ENCODE measurements at places on chromosomes 12 and 14.

DNA sequence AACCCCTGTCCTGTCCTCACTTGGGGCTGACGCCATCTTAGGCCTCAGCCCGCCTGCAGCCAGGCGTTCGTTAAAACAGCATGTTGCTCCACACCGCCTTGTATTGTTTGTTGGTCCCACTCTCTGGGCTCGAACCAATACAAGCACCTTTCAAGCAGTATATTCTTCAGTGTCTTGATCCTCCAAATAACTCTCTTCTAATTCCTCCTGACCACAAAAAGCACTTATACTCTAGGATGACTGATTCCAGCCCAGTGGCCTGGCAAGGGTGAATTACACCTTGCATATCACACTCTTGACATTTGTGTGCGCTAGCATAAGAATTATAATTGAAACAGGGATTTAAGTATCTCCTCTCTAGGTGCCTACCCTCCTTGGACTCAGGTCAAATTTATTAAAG lies 7.1 kb downstream of the CCER1 start:
- no peak for DNase-seq

DNA sequence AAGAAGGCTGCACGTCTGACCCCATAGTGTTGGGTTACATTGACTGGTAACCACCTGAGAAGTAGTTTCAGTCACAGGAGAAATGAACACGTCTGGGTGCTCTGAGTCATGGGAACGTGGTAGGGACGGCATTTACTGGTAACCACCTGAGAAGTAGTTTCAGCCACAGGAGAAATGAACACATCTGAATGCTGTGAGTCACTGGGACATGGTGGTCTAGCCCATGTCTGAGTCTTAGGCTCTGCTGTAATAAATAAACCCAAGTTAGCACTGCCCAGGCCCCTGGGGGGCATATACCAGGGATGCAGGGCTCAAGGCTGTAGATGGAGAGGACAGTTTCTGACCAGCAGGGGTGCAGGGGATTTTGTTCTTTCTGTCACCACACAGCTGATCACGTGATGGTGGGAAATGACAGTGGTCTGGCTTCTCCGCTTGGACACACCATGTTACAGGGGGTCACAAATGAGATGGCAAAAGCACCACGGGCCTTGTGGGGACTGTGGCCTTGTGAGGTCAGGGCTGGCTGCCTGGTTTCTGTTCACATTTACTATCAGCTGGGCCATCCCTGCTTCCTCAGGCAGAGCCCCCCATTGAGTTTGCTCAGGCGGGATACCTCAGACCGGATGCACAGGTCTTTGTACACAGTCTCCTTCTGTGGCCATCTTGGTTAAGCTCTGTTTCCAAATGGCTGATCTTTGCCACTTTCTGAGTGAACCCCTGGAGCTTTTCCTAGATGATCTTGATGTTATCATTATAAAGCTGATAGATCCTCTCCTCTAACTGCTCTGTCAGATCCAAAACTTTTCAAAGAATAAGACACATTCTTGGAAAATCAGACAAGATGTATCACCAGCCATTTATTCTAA lies 9.8 kb upstream of the C12orf42 start:
- no peak for DNase-seq

GRCh38 chr14:58362798-58363412 lies 32.8 kb upstream of the TOMM20L start:
- peak; percentile 12 for DNase-seq

DNA sequence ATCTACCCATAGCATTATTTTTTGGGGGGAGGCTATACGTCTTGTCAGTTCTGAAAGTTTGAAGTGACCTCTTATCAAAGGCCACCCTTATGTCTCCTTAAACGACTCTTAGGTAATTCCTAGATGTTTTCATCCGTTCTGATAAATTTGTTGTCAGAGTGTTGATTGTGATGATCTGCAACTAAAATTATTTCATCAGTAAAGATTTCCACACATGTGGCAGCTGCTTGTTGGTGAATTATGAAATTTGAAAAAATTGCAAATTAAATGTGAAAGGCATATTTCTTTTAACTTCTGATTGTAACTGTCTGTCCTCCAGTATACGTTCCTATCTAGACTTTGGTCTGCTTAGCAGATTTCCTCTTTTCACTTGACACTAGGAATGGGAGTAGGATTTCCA lies 1.4 kb downstream of the ADIPOR2 start:
- DNase-seq: no peak

GRCh38 chr12:111102102-111102739 lies 181.8 kb upstream of the MYL2 start:
- DNase-seq: no peak

- DNase-seq: no peak
Measured at GRCh38 chr12:53751336-53752191, at the start of gene CISTR. Gene CISTR, minus strand, starts transcription at chr12:53751979.

- DNase-seq: peak; percentile 0
Measured at GRCh38 chr14:47442211-47442610, 233.2 kb downstream of the MDGA2 start.

DNA sequence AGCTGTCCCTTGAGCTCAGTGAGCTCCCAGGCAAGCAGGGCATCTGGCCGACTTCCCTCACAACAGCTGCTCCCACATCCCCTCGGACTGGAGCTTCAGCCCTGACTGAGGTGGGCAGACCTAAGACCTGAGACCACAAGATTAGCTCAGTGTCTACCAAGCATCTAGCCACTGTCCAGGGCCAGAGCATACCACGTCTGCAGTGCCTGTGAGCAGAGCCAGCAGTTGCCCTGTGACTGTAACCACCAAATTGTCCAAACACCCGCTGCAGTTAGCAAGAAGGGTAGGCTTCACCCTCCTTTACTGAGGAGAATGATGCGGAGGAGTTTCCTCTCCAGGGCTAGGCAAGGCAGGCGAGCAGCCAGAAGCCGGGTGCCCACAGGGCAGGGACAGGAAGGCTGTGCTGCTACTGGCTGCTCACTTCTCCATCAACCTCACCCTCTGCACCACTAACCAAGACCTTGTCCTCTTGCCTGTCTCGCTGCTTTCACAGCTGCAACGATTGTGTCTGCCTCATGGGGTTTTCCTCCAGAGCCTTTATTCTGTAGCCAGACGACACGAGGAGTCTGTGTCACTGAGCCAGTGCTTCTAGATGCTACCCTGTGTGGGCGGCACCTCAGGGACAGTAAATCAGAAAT lies 53.9 kb downstream of the ANAPC7 start:
- DNase-seq: no peak

DNA sequence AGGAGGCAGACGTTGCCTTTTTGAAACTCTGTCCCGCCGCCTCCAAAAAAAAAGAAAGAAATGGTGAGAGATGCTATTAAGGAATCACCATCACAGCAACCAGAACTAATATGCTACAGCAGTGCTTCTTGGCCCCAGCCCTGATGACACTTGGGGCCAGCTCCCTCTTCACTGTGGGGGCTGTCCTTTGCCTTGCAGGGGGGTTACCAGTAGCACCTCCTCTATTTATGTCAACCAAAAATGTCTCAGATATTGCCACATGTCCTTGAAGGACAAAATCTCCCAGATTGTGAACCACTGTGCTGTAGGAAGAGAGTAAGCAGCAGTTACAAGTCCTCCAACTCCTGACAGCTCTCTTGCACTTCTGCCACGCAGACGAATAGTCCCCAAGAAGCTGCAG lies 76.4 kb downstream of the LRRC74A start:
- no peak for DNase-seq

- DNase-seq: no peak
Measured at GRCh38 chr12:117067016-117067415, 32.2 kb downstream of the TESC start.

GRCh38 chr12:82981150-82981549 lies 294.4 kb downstream of the TMTC2 start:
- DNase-seq: no peak

DNA sequence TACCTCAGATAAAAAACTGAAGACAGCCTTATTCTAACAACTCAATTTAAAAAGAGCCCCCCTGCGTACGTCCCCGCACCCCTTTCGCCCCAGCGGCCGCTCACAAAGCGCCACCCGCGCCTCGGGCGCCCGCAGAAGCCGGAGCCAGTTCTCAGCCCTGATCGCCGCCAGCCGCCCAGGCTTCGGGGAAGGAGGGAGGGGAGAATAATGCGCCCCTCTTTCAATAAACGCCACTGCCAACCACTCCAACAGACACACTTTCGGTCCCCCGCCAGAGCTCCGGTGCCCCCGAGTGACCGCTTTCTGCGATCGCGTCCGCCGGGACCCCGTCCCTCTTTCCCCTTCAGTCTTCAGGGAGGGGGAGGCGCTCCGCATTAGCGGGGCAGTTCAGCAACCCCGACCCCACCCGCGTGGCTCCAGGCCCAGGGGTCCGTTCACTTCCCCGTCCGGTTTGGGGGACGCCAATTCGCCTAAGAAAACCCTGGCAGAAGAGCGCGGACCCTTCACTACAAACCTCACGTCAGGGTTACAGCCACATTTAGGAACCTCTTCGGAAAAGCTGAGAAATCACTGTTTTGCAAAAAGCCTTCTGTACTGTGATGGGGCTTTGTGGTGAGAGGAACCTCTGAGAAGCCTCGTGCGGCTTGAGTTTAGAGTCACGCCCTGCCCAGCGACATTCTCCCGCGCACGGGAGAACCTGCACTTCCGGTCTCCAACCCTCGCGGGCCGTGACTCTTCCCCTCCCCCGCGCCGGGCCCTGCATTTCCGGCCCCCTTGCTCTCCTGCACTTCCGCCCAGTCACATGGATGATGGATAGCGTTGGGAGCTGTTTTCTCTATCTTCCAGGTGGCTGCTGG lies 18.7 kb downstream of the FOXG1 start:
- DNase-seq: no peak

- DNase-seq: no peak
Measured at GRCh38 chr12:56351325-56351724, 8.6 kb downstream of the STAT2 start.

DNA sequence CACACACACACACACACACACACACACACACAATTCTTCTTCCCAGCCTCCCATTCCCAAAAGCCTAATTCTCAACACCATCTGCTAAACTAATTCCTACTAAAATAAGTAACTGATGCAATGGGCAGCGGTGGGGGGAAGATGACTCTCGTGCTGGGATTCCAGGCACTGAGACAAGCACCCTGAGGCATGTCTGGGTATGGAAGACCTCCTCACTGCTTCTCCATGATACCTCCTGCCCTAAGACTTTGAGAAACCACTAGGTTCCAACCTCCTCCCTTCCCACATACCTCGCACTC lies 789 bp upstream of the VWF start:
- no peak for DNase-seq

DNA sequence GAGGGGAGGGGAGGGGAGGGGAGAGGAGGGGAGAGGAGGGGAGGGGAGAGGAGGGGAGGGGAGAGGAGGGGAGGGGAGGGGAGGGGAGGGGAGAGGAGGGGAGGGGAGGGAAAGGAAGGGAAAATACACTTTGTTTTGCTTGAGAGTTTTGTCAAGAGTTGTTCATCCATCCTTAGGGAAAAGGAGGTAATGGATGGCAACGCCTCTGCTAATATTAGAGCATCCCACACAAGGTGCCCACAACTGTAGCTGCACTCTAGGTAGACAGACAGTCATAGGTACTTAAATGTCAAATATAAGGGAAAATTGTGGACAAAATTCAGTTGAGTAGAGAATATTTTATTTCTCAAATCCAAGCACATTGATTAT lies 2.5 kb upstream of the SSH1 start:
- no peak for DNase-seq

GRCh38 chr14:78242086-78242485 lies 71.9 kb downstream of the NRXN3 start:
- no peak for DNase-seq

DNA sequence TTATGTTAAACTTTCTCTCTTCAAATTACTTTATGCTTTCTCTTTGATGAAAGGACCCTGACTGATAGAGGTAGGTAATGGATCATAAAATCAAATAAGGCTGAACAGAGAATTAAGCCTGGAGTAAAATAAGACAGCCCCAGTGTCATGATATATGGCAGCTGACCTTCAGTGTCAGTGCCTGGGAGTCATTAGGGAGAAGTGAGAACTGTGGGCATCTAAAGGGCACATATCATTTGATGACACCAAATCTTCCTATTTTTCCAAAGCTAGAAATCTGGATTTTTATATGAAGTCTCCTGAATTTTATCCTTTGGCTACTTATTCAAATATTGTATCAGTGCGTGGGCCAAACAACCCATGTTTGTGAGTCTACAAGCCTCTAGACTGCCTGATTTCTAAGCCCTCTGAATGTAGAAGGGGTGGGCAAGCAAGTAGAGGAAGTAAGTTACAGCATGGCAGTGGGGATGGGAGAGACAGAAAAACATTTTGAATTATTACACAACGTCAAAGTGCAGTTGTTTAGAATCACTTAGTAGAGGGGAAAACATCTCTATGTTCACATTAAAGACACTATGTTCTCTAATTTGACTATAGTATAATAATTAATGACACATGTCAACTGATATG lies 10.0 kb downstream of the SLC39A9 start:
- DNase-seq: no peak

- DNase-seq: no peak
Measured at GRCh38 chr12:42282294-42282693, 43.6 kb downstream of the ZCRB1 start.

GRCh38 chr12:14771651-14772137 lies 31.6 kb downstream of the WBP11 start:
- DNase-seq: no peak

GRCh38 chr14:76696791-76697190 lies 64.5 kb upstream of the VASH1 start:
- DNase-seq: no peak

DNA sequence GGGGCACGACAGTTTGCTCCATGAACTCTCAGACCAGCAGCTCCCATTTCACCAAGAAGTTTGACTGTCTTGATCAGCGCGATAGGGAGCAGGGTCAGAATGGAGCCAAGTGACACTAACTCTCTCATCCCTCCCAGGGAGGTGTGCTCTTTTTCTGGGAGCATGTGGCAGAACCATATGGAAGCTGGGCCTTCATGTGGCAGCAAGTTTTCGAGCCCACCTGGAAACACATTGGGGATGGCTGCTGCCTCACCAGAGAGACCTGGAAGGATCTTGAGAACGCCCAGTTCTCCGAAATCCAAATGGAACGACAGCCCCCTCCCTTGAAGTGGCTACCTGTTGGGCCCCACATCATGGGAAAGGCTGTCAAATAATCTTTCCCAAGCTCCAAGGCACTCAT lies 24.0 kb downstream of the ITGA7 start:
- no peak for DNase-seq

GRCh38 chr12:113136128-113136989 lies 798 bp upstream of the RASAL1 start:
- DNase-seq: no peak

GRCh38 chr14:49940808-49941421 lies 48.0 kb downstream of the ARF6 start:
- no peak for DNase-seq

- no peak for DNase-seq
Measured at GRCh38 chr14:72679536-72680151, 214.3 kb downstream of the DPF3 start.

All from HuH-7.5 (cell line).